ENCODE measurements at places on chromosomes 11 and 22.

DNA sequence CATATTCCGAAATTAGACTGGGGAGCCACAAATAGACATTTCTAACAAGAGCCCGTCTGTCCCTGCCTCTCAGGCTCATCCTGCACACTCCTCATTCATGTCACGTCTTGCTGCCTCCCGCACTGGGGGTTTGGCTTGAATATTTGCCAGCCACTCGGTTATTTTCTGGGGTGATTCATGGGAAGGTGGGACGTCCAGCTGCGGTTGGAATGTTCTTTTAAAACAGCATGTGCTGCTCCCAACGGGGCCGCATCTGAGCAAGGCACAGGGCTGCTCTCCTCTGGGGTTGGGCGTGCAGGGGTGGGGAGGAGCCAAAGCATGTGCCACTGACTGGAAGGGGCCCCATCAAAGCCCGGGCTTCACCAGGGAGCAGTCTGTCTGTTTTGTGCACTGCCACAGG is 25.9 kb upstream of the SLC5A4 start:
- no peak for DNase-seq

GRCh38 chr11:16815047-16815767 is 76.8 kb downstream of the C11orf58 start:
- no peak for DNase-seq

GRCh38 chr22:23128269-23129108 is 13.3 kb downstream of the RSPH14 start:
- peak; percentile 69 for DNase-seq

GRCh38 chr11:44305470-44306051 is 4.4 kb downstream of the ALX4 start:
- DNase-seq, result peak; percentile 5

GRCh38 chr11:35554491-35555437 is 29.3 kb upstream of the PAMR1 start:
- no peak for DNase-seq

DNA sequence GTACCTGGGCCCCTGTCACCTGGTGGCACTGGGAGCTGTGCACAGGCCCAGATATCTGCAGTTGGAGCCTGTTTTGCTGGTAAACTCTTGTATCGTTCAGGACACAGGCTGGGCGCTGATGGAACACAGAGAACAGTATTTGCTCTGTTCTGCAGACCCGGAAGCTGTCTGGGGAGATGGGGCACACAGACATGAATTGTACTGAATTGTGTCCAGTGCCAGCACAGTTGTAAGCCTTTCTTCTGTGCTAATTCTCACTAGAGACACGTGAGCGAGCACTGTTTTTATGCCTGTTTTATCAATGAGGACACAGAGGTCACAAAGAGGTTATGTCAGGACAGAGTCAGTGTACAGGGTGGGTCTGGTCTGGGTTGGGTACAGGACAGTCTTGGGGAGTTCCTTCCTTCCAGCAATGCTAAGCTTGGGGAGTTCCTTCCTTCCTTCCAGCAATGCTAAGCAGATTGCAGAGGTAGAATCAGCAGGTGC is 24.4 kb upstream of the ACR start:
- DNase-seq, result no peak

DNA sequence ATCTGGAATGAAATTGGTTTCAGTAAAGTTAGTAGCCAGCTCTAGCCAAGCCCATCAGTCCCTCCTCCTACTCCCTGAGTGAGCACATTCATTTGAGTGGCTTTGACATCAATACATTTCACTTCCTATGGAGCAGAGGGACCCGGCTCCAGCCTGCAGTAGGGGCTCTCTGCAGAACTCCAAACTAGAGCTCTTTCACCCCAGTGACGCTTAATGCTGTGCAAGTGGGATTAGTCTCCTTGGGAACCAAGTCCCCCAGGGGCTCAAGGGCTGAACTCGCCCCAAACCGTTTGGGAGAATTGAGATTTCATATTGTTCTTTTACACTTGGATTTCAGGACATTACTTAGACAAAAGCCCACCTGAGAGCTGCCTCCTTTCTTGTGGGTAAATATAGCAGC is 4.4 kb upstream of the FAM181B start:
- no peak for DNase-seq

DNA sequence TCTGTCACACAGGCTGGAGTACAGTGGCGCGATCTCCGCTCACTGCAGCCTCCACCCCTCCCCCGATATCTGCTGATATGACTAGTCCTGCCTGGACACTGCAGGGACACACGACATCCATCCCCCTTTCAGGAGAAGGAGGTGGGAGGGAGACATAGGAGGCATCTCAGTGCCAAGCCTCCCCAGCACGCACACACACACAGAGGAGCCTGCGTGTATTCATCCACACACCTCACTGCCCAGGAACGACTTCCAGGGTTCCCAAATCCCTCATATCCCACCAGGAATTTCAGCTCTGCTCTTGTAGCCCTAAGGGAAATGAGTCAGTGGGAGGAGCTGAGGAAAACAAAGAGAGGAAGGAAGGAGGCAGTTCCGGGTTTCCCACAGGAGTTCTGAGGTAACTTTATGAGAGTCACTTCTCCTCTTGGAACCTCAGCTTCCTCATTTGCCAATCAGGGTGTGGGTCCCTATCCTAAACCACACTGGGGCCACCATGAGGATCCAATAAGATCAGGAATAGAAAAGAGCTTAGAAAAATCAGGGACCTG is 37.2 kb upstream of the ACER3 start:
- no peak for DNase-seq

DNA sequence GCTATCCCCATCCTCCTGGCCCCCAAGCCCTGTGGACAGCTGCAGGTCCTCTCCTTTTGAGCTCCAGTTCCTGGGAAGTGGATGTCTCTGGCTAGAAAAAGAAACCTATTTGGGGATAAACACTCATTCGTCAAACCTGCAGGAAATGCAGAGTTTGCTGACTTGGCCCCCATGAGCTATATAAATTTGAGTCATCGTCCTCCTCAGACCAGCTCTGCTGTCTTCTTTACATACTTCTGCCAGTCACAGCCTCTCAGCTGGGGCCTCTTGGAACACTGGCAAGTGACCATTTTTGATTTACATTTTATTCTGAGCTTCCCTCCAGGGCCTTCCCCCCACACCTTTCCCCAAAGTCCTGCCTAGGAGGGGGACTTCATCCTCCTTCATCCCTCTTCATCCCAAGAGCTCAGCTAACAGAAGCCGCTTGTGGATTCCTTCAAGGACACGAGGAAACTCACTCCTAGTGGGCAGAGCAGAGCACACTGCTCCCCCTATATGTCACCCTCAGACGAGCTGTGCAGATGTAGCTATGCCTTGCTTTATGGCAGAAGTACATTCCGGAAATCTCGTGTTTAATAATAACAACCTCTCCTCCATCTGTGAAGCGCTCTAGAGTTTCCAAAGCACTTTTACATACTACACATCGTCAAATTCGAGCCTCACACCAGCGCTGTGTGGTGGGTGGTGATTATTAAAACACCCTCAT is 131.8 kb downstream of the FEZ1 start:
- DNase-seq, result no peak

DNA sequence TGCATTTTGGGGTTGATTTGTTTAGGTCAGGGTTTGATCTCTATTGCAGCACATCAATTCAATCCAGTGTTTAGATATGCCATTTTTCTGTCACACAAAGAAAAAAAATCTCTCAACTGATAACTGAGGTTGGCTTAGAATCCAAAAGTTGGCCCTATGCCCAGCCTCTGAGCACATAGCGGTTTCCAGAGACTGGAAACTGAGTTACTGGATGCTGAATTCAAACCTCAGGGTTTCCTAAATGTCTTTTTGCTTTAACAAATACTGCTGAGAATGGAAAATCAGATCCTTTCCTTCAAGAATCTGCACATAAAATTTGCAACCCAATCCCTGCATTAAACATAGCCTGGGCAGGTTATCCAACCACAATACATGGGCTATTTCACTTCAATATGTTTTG is 4.0 kb downstream of the P4HA3 start:
- no peak for DNase-seq

GRCh38 chr22:45738206-45738605 is 66.6 kb downstream of the ATXN10 start:
- DNase-seq, result no peak

- no peak for DNase-seq
Measured at GRCh38 chr11:76918941-76919386, 58.2 kb downstream of the ACER3 start.

DNA sequence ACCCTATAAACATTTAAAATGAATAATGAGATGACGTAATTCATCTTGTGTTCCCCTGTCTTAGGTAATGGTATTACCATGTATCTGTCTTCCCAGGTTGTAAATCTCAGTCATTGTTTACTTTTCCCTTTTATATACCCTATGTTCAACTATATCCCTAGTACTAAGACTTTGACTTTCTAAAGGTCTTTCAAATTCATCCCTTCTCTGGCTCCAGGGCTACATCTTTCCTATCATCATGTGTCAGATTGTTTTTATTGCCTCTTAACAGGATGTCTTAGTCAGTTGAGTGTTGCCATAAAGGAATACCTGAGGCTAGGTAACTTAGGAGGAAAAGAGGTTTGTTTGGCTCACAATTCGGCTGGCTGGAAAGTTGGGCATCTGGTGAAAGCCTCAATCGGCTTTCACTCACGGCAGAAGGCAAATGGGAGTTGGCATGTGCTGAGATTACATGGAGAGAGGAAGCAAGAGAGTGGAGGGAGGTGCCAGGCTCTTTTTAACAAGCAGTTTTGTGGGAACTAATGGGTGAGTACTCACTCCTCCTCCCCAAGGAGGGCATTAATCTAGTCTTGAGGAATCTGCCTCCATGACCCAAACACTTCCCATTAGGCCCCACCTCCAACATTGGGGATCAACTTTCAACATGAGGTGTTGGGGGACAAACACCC is 11.6 kb upstream of the DLAT start:
- DNase-seq, result no peak

DNA sequence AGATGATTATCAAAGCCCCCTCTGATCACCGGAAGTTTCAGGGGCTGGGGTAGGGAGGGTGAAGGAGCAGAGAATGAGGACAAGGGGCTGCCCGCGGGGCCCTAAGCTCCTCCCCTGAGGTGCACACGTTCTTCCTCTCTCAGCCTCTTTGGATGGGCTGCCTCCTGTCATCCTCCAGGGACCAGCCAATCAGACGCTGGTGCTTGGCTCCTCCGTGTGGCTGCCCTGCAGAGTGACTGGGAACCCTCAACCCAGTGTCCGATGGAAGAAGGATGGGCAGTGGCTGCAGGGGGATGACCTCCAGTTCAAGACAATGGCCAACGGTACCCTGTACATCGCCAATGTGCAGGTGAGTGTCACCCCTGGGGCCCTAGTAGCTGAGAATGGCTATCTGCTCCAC is 7.5 kb downstream of the ROBO3 start:
- DNase-seq, result no peak

GRCh38 chr22:22687638-22688500 is 43.5 kb downstream of the GGTLC2 start:
- DNase-seq, result no peak

DNA sequence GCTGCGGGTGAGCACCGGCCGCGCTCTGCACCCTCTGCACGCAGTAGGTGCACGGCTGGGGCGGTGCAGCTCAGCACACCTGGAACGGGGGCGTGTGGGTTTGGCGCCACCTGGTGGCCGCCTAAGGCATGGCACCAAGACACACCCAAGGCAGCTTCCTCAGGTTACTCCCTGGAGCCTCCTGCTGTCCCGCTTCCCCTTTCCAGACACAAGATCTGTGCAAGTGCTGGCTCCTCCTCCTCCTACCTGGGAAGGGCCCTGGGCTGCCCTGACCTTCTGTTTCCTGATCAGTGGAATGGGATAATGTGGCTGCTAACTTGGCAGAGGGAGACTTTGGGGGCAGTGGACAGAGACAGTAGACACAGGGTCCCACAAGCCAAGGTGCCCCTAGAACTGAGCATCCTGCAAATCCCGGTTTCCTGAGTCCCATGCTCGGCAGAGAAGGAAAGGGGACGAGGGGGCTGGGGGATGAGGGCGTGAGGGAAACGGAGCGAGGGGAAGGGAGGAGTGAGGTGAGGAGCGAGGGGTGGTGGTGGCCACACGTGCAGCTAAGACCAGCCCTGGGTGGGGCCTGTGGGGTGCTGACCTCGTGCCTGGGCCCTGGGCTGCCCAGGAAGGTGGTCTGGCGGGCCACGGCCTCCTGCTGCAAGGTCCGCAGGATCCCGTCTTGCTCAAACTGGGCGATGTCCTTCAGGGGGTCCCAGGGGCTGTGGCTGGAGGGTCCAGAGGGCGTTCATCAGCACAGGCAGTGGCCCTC is 34.8 kb upstream of the CARS1 start:
- DNase-seq, result peak; percentile 46

GRCh38 chr11:31947051-31947450 is 135.9 kb upstream of the PAX6 start:
- DNase-seq, result no peak

GRCh38 chr22:30861688-30862552 is 106.7 kb downstream of the MORC2 start:
- DNase-seq, result no peak

Measured in stimulated activated CD4-positive, alpha-beta T cell treated with anti-CD3 and anti-CD28 coated beads, Interleukin-12 subunit alpha, Interleukin-12 subunit beta, amount 100 ng/mL, for 24 hours (primary cell).